ENCODE measurements at places on chromosomes 6 and 20.

DNA sequence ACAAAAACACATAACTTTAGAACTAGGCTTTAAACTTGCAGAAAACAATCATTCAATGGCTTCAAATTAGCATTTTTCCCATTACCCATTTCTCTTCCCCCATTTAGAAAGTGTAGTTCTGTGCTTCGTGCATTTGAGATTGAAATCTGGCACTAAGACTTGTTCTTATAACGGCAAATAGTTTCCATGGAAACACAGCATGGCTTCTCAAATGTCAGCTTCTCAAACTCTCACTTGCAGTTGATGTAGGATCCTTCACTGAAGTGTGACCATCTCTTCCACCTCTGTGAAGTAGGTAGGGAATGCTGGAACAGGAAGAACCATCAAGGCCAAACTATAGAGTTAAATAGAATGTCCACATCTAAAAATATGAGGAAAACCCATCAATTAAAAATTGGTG, 52.2 kb downstream of the MANEA start:
- DNase-seq, result no peak

- no peak for DNase-seq
These were observed 31.8 kb downstream of the PXDC1 start for GRCh38 chr6:3719462-3720308.

GRCh38 chr6:109456111-109456583, 575 bp upstream of the MICAL1 start:
- DNase-seq, result no peak

GRCh38 chr6:70684794-70685493, 17.3 kb downstream of the SMAP1 start:
- DNase-seq, result no peak

- no peak for DNase-seq
These were observed 52.5 kb downstream of the HIVEP2 start for GRCh38 chr6:142892254-142893021.

DNA sequence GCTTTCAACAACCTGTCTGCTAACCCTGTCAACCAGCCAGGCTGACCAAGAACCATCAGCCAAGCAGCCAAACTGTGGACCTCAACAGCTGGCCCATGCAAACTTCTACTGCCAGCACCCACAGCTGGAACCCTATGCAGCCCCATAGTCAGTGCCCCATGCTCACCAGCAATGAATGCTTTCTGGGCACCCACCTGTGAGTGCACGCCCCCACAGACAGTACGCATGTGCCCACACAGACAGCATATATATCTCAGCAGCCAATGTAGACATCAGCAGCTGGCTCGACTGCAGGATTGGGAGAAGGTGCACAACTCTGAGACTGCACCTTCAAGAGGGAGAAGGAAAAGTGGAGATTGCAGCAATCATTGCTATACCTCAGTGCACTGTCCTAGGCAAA, 1534.6 kb downstream of the GRIK2 start:
- no peak for DNase-seq

- no peak for DNase-seq
These were observed 1.6 kb downstream of the PGBD1 start for GRCh38 chr6:28282926-28283325.

GRCh38 chr20:40304119-40304613, 384.9 kb downstream of the MAFB start:
- DNase-seq, result no peak

- no peak for DNase-seq
These were observed 143.6 kb downstream of the VEGFA start for GRCh38 chr6:43913375-43914271.

- DNase-seq, result no peak
These were observed 726.7 kb upstream of the ADGRB3 start for GRCh38 chr6:67908379-67908778.

DNA sequence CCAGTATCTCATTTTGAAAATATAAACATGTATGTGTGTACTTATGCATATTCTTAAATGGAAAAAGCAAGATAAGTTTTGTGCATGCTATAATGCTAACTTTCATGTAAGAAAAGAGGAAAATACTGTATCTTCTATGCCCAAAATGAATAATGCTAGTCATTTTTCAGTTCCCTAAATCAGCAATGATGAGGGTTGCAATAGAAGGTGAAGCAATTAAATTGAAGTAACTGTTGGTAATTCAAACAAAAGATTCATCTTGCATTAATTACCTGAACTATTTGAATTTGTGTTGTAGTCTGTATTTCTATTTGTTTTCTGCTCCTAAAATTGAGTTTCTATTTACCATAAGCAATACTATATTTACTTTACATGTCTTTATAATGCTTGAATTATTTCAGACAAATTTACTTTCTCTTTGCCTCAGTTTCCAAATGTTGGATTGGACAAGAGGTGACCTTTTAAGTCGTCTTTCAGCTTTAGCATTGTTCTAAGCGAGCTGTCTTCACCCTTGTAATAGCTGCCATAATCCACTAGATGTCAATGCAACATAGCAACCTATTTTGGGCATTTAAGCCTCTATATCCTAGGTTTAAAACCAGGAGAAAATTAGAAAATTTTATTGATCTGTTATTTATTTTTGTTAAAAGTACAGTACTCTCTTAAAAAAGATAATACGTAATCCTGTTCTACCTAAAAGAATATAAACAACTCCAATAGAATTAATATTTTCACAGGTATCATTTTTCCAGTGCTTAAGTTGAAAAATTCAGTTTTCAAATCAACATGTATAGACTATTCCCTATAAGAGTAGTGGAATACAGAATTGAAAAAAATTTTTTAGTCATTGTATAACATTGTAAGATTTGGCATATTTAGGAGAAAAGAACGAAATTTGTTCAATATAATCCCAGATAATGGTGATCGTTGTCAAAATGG, 52.3 kb upstream of the IFNGR1 start:
- no peak for DNase-seq

DNA sequence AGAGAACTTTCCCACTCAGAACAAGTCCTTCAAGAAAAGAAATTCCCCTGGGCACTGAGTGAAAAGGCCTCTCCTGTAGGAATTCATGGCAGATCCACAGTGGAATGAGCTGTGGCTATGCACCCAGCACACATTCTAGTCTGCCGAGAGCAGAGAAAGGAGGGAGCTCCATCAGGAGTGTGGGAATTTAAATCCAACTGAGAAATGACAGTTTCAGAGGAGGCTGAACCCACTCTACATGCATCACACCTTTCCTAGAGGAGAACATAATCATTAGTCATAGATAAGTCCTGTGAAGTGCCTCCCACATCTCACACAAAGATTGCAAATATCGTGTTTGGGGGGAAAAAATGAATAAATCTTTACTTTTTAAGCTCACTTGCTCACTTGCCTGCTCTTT, 530.2 kb upstream of the HTR1E start:
- DNase-seq, result no peak

DNA sequence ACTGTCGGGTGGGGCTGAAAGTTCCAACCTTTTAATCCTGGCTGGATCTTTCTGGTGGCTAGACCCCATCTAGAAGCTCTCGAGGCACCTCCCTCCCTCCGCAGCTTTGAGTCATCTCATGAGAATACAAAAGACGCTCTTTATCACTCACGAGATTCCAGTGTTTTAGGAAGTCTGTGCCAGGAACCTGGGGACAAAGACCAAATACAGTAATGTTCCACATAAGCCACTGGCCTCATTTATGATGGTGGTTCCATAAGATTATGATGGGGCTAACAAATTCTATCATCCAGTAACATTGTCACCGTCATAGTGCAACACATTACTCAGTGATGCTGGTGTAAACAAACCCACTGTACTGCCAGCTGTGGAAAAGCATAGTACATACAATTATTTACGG, 48.7 kb downstream of the NCOA7 start:
- DNase-seq, result no peak

DNA sequence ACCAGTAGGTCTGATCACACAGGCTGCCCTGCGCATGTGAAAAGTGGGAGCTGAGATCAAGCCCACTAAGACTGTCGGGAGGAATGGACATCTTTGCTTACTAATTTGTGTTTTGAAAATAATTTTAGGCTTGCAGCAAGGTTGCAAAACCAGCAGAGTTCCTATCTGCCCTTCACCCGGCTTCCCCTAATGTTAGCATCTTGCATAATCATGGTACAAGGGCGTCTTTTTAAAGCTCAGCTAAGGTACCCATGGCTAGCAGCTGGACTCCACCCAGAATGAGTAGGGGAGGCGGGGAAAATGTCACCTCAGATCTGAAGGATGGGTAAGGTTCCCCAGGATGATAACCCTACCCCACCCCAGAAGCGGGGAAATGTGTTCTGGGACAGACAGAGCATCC, 25.3 kb upstream of the BMP7 start:
- no peak for DNase-seq

GRCh38 chr6:64146876-64147275, 511.3 kb downstream of the PHF3 start:
- no peak for DNase-seq

DNA sequence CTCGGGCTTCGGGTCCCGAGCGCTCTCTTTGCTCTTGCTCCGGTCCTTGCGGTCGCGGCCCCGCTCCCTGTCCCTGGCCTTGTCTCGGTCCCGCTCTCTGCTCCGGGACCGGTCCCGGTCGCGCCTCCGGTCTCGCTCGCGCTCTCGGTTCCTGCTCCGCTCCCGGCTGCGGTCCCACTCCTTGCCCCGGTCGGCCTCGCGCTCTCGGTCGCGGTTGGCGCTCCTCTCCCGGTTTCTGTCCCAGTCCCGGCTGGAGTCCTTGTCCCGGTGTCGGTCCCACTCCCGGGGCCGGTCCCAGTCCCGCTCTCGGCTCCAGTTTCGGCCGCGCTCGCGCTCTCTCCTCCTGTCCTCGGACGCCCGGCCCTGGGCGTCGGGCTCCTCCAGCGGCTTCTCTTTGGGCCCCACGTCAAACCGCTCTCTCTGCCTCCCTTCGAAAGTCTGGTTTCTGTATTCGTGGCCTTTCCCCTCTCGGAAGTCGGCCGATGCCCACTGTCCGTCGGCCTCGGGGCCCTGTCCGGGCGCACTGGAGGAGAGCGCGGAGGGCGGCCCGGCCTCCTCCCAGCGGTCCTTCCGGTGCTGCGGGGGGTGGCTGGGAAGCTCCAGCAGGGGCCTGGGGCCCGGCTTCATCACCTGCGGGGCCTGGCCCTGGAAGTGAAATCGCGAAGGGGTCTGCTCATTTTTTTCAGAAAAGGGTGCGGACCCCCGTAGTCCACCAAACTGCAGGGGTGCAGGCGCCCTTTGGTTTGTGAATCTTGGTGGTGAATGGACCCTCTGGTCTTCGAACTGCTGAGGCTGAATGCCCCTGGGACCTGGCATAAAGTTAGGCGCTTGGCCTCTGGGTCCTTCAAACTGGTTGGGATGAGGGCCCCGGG, 17.9 kb upstream of the TCFL5 start:
- DNase-seq, result no peak

DNA sequence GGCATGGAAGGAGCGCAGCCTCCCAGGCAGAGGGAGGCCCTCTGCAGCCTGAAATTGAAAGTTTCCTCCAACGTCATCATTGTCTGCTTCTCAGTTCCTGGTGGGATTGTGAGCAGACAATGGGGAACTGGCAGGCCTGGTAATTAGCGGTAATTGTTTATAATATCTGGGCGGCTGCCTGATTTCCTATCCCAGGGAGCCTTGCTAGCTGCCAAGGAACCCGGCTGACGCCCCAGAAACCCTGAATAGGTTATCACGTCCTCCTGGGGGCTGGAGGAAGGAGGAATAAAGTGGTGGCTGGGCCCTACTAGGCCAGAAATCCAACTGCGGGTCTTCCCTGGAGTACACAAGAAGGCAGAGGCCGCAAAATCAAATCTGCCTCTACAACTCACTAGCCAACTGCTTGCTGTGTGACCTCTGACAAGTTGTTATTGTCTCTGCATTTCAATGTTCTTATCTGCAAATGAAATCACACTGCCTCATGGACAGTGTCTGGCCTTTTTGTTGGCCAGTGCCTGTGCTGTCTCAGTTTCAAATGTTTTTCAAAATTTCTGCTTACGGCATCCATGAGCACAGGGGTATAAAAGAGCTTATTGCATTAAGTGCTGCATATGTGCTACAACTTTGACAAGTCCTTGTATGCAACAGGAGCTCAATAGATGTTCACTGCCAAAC, 16.9 kb downstream of the KCNK15 start:
- DNase-seq, result no peak

DNA sequence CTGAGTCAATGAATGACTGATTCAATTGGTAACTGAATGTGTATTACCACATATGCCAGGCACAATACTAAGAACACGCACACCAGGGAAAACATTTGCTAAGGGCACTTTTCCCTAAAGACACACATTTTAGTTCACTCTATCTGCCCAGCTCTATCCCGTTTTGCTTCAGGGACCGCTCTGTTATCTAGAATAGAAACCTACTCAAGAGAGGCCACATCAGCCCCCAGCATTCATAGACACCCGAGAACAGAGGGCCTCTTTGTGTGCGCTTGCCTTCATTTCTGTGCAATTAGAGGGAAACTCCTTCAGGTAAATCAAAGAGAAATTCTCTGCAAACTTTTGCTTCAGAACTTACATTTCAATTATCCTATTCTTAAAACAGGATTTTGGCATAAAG, 50.3 kb downstream of the DZANK1 start:
- no peak for DNase-seq

DNA sequence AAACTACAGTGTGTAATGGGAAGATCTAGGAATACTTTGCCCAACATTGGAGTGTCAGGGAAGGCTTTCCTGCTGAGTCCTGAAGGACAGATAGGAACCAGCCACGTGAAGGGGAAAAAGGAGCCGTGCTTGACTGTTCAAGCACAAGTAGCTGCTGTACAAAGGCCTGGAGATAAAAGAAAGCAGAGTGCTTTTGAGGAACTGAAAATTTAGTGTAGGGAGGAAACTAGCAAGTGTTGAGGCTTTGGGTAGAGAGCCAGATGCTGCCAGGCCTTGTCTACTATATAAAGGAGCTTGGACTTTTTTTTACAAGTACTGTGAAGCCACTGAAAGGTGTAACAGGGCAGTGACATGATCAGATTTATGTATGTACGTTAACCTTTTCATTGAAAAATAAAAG, 39.0 kb downstream of the DSE start:
- no peak for DNase-seq

- DNase-seq, result no peak
These were observed 108.0 kb downstream of the PPP1R14C start for GRCh38 chr6:150250826-150251225.

GRCh38 chr6:36033935-36034334, 6.3 kb downstream of the MAPK14 start:
- no peak for DNase-seq

DNA sequence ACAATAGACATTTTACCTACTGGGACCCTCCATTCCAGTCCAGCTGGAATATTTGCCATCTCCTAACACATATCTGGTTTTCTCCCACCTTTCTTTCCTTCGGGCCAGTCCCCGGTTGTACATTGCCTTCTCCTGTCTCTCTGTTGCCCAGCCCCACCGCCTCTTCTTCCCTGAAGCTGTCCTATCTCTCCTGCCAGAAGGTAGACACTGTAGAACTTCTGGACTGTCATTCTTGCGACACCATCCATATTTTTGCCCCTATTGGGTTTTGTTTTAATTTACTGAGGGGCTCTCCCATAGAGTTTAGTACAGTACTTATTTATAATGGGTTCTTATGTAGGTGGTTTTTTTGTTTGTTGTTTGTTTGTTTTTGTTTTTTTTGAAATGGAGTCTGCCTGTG, 4.9 kb downstream of the PTK7 start:
- DNase-seq, result no peak

- no peak for DNase-seq
These were observed 17.4 kb downstream of the ADNP start for GRCh38 chr20:50913690-50914375.
